CD8-positive, alpha-beta memory T cell (primary cell): ENCODE measurements at places on chromosomes 12 and 14. TPM values are rescaled to one million over a fixed set of nuclear protein-coding genes. Genes with fewer than 3 reads are reported as not detected.

DNA sequence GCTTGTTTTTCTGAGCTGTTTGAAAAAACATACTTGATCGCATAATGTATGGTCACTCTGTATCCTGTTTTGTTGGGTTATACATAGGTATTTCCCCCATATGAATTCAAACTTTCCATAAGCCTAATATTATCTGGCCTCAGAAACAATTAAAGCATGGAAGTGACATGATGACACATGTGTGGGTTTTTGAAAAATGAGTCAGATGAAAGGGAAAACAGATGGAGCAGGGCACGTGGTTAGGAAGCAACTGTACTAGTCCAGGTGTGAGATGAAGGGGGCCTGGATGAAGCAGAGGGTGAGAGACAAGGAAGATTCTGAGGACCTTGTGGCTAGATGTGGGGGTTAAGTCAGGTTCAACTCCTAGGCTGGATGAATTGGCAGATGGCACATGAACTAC is 92.7 kb upstream of the DNM1L start:
- no peak for DNase-seq

- DNase-seq = no peak
These were observed 640.1 kb upstream of the MIS18BP1 start for GRCh38 chr14:45893127-45893526.

GRCh38 chr14:28398506-28398905 is 368.1 kb upstream of the FOXG1 start:
- no peak for DNase-seq

DNA sequence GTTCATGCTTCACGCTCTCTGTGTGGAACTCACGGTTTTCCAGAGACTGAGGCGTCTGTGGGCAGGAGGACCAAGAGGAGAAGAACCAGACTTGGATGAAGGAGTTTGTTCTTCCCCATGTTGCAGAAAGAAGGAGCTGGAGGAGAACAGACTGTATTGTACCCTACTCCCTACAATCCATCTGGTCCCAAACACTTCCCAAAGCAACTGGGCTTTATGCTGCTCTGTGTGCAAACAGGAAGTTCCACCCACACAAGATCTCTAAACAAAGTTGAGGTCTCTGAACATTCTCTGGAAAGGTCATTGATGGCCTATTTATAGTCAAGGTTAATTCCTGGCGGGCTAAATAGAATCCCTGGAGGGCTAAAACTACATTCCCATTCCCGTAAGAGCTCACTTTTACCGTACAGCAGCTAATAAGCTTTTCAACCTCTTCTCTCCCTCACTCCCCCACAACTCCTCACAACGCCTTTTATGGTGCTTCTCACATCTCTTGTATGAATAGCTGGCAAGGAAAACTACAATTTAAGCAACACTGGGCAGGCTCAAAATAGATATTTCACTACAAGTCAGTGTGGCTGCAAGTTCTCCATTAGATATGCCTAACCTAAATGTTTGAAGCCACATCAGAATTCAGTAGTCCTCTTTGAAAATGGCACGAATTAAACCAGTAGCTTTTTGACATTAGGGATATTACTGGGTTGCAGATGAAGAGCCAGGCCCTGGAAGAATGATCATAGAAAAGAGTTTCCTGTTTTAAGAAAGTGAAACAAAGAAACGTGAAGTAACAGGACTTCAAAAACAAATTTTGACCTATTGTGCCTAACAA is at the start of gene A2M:
Gene A2M, minus strand, starts transcription at position 189 of the 829 bp plus-strand sequence. Its CDS starts 70 bp downstream, at position 119.
- DNase-seq = no peak

GRCh38 chr14:52086711-52087110 is 17.9 kb upstream of the NID2 start:
- DNase-seq = no peak

DNA sequence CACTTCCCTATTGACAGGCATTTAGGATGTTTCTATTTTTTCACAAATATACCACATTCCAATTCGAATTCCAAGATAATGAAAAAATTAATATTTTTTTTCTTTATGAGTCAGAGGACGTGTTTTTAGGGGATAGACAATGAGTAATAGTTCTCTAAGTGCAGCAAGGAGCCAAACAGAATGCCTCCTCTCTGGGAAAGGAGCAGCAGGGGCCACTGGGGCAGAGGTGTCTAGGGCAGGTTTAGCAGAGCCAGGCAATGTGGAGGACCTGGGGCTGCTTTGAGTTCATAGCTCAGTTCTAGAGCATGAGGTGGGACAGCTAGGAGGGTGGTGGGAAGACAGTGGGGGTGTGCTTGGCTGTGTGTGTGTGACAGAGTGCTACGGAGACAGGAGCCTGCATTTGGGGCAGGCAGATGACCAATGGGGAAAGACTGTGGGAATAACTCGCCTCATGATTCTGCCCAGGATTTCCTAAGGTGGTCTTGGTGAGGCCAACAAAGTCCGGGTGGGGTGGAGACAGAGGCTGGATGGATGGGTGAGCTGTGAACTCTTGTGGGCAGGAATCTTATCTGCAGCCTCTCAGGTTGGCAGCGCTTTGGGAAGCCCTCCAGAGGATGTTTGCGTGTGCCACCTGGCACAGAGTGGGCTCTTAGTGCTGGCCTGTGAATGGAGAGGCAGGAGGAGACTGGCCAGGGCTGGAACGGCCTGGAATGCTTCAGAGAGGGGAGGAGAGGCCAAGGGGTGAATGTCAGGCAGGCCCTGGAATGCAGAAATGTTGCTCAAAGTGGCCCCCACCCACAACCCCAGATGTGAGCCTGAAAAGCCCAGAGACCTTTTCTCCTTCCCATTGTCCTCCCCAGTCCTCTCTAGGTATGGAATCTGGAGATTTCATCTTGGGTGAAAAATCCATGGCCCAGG is 2.4 kb upstream of the KRT7 start:
- DNase-seq = no peak

GRCh38 chr14:35406506-35407305 is 2.2 kb upstream of the NFKBIA start:
- DNase-seq = no peak

DNA sequence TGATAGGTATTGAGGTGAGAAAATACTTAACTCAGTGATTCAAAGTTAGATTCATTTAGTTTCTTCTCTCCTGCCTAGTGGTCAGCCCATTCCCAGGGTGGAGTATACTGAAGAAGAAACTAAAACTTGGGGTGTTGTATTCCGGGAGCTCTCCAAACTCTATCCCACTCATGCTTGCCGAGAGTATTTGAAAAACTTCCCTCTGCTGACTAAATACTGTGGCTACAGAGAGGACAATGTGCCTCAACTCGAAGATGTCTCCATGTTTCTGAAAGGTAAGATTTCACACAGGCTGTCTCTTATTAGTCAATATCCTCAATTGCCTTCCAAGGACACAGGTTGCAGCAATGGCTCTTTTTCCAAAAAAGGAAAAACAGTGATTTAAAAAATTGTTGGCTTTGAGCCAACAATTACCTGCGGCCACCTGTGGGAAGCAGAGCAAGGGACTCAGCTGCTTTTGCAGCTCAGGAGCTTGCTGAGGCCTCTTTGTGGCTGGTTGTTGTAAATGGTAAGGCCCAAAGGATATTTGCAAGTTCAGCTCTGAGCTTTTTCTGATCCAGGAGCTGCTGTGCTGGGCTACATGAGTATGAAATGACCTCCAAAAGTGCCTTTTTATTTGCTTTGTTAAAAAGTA is 33.9 kb downstream of the TPH2 start:
- no peak for DNase-seq

- DNase-seq = no peak
These were observed 122.9 kb upstream of the RAP1B start for GRCh38 chr12:68487721-68488309.

DNA sequence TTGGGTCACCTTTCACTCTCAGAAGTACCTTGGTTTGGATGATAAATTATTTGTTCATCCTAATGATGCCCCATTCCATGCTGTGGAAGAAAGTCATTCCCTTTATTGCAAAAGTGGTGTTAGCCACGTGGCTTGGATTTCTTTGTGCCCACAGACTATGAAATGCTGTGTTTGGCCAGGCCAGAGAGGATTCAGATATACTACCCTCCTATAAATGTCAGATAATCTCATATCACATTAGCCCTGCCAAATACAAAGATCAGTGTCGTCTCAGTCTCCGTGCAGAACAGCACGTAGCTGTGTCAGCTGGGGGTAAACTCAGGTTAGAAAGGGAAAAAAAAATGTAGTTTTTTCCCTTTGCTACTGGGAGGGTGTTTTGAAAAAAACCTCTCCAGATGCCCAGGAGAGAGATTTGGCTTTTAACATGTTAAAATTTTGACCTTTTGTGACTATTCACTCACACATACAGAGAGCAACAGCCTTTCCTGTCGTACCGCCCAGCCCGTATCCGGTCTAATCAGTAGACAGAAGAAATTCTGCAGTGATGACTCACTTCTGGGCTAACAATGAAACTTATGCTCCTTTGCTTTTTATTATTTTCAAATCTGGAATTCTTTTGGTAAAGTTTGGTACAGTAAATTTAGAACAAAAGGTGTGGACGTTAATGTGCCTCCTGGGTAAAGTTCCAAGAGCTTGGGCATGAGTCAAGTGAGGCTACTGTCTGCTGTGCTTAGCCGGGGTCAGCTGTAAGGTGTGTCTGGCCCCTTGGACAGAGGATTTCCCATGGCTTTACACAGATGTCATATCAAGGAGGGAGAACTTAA is 8.5 kb upstream of the PTPRB start:
- no peak for DNase-seq

- no peak for DNase-seq
These were observed 1.8 kb upstream of the PPP1R12A start for GRCh38 chr12:79936670-79937069.

The FGF23 gene
- not detected for total RNA-seq

The GNPTAB gene
- total RNA-seq = 64.7 TPM
